ENCODE measurements at places on chromosomes 2 and 18.
A peak's percentile ranks its signal among the peaks of the same experiment; 100 is the strongest.

GRCh38 chr2:236160366-236161081 is 7.7 kb downstream of the GBX2 start:
- no peak for DNase-seq

GRCh38 chr18:24039671-24040070 is 25.1 kb downstream of the TTC39C start:
- peak; percentile 95 for DNase-seq

DNA sequence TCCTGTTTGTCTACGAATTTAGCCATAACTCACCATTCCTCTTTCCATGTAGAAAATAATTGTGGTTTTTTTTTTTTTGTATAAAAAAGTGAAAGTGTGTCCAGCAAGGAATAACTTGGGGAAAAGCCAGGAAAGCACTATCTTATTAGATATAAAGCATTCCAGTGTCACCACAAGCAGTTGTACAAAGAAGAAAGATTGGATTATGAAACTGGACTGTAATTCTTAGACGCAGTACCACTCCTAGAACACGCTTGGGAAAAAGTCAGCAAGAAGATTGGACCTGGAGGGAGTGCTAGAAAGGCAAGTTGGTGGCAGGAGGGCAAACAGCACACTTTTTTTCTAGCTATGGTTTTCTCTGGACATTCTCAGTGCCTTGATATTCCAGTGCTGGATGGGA is 186.7 kb downstream of the PARD3B start:
- DNase-seq: no peak

- peak; percentile 58 for DNase-seq
Measured at GRCh38 chr2:27264753-27265535, 2.1 kb upstream of the SLC30A3 start.

DNA sequence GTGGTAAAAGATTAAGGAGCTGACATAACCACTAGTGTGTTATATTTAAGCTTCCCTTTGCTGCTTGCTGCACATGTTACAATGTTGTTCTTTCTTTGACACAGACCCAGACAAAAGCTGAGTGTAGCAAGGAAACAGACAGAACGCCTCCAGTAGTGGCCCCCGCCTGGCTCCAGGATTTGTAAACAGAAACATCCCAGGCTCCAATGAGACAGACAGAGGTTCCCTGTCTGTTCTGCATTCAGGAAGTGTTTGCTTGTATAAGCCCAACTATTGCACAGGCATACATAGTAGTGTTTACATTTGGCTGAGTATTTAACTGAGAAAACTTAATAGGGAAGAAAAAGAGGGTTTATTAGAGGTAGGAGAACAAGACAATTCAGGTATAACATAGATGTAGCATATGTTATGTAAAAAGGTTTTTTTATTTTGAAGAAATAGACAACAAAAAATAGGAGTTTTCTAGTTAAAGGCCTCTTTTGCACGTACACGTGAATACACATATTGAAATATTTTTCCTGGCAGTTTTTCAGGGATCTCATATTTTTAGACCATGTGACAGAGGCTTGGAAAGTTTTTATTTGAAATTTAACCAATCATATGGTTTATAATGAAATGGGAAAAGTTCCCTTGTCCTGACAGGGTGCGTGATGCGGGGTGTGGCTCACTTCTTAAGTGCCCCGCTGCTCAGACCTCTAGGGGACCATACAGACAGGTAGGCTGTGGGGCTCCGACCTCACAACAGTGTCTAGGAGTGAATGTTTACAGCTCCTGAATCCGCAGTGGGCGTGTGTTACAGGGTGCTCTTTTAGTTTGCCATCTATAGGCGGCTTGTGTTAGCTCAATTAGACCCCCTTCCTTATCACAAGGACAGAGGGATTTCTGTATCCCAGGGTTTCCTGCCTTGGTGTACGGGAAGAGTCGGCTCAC is 118.4 kb downstream of the BMPR2 start:
- DNase-seq: no peak

DNA sequence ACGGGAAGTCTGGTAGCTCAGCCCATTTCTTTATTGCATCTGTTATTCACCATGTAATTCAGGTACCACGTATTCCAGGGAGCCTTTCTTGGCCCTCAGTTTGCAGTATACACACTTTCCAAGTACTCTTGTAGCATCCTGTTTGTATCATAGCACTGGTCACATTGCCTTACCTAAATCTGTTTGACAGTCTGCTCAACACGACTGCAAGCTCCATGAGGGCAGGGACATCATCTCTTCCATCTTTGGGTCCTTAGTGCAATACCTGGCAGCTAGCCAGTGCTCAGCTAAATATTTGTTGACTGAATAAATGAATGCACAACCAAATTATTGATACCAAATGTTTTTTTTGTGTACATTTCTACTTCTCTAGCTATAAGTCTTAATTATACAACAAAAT is 11.2 kb upstream of the IL18R1 start:
- no peak for DNase-seq

DNA sequence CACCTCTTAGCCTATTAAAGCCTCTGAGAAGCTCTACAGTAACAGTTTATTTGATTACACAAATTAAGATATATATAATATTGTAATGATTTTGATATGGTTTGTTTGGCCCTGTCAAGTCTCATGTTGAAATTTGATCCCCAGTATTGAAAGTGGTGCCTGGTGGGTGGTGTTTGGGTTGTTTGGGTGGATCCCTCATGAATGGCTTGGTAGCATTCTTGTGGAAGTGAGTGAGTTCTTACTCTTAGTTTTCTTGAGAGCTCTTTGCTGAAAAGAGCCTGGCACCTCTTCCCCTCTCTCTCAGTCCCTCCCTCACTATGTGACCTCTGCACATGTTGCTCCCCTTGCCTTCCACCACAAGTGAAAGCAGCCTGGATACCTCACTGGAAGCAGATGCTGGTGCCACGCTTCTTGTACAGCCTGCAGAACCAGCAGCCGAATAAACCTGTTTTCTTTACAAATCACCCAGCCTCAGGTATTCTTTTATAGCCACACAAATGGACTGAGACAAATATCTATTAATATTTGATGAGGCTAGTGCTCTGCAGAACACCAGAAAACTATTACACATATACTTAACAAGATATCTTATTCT is 52.8 kb downstream of the SLC4A10 start:
- DNase-seq: no peak

DNA sequence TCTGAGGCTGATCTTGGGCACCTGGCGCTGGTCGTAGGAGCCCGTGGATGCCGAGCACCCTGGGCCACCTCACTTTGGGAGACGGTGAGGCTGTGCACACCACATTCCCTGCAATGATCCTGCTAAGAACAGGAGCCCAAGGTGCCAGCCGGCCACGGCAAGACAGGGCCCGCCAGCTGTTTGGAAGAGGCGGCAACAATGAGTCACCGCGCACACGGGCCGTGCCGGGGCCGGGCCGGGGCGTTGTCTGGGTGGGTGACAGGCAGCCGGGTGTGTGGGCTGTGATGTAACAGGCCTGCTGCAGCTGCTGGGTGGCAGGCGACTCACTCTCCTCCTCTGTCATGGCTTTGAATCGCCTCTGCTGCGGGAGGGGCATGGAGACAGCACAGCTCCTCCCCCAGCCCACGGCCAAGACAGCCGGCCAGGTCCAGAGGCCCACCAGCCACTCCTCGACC is 49.7 kb upstream of the ODC1 start:
- no peak for DNase-seq

DNA sequence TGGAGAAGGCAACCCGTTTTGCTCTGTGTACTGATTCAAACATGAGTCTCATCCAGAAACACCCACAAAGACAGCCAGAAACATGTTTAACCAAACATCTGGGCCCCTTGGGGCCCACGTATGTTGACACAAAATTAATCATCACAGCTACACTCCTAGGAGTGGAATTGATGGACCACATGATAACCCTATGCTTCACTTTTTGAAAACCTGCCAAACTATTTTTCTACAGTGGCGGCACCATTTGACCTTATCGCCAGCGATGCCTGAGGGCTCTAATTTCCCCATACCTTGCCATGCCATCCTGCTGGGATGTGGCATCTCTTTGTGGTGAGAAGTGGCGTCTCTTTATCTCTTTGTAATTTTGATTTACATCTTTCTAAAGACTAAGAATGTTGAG is 38.5 kb downstream of the PSMG2 start:
- no peak for DNase-seq

GRCh38 chr18:11767935-11768334 is 78.9 kb downstream of the GNAL start:
- DNase-seq: no peak

DNA sequence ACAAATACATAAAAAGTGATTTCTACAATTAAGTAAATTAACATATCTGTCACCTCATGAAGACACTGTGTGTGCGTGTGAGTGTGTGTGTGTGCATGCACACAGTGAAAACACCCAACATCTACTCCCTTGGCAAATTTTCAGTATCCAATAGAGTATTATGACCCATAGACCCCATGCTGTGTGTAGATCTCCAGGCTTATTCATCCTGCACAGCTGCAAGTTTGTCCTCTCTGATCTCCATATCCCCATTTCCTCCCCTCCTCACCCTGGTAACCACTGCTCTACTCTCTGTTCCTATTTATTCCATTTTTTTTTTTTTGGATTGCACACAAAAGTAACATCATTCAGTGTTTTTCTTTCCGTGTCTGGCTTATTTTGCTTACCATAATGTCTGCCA is 391.0 kb downstream of the SOX11 start:
- DNase-seq: no peak

DNA sequence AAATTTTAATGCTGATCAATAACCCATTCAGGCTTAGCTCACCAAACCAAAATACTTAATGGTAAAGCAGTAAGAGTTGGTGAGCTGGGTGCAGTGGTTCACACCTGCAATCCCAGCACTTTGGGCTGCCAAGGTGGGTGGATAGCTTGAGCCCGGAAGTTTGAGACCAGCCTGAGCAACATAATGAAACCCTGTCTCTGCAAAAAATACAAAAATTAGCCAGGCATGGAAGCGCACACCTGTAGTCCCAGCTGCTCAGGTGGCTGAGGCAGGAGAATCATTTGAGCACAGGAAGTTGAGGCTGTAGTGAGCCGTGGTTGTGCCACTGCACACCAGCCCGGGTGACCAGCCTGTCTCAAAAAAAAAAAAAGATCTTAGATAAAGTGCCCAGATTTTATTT is 35.7 kb upstream of the MPP4 start:
- no peak for DNase-seq

DNA sequence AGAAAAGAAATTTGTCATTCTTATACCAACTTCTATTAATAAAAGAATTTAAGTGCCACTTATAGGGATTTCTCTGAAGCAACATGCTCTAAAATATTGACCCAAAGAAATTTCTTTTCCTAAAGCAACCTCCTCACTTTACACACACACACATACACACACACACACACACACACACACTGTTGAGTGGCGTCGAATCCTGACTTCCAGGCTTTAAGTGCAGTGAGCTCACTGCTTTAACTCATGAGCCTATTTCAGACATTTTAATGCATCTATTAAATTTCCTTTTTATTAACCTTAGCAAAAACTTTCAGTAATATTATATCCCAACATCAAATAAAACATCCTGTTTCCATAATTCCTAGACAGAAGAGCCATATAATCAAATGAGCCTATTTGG is 229.1 kb upstream of the ACVR2A start:
- DNase-seq: no peak

DNA sequence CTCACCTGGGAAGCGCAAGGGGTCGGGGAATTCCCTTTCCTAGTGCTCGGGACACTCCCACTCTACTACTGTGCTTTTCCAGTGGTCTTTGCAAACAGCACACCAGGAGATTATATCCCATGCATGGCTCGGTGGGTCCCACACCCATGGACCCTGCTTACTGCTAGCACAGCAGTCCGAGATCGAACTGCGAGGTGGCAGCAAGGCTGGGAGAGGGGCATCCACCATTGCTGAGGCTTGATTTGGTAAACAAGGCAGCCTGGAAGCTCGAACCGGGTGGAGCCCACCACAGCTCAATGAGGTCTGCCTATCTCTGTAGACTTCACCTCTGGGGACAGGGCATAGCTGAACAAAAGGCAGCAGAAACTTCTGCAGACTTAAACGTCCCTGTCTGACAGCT is 64.7 kb upstream of the CRACDL start:
- DNase-seq: no peak

DNA sequence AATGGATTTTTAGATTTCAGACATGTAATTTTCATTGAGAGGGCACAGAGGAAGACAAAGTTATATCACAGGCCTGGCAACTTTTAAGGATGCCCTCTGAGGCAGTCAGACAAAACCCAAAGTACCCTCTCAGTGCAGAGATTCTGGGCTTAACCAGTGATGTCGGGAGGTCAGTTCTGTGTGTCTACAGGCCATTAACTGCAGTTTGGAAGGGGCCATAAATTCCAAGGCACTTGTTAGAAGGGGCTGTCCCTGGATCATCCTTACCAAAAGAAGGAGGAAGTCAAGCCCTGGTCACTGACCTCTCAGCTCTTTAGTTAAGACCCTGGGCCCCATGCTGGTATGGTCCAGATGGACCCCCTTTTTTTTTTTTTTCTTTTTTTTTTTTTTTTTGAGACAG is 60.7 kb downstream of the LRRFIP1 start:
- DNase-seq: peak; percentile 59

- no peak for DNase-seq
Measured at GRCh38 chr2:110955556-110955955, 165.2 kb upstream of the BCL2L11 start.

GRCh38 chr2:10588931-10589330 is 100.8 kb downstream of the NOL10 start:
- no peak for DNase-seq

DNA sequence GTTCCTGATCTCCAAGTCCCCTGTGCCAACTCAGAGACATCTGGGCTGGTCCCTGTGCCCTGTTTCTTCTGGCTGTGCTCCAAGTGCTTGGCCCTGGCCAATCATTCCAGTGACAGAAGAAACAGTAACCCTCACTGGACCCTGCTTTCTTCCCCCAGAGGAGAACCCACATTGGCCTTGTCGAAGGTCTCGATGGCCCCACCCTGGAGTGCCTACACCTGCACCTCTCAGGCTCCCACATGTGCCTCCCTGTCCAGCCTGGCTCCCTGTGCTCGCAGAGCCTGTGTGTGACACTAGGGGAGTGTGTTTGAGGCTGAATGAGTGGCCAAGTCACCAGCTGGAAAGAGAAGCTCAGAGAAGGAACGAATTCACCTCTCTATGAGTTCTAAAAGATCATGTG is 5.9 kb upstream of the MAL start:
- no peak for DNase-seq

- no peak for DNase-seq
Measured at GRCh38 chr2:65350651-65351056, 81.7 kb downstream of the SPRED2 start.

GRCh38 chr2:159863526-159864160 is 65.6 kb upstream of the CD302 start:
- no peak for DNase-seq

All from CD14-positive monocyte (primary cell).